ENCODE measurements at places on chromosomes 6 and 20. TPM values are rescaled to one million over a fixed set of nuclear protein-coding genes. Genes with fewer than 3 reads are reported as not detected.

AMD1 gene
- 81.7 TPM for total RNA-seq

PHACTR1 gene
- total RNA-seq = 0.05 TPM

- no peak for DNase-seq
Measured at GRCh38 chr20:37822141-37822601, 80.8 kb upstream of the VSTM2L start.

HLA-DRA gene
- 1.7 TPM for total RNA-seq

DNA sequence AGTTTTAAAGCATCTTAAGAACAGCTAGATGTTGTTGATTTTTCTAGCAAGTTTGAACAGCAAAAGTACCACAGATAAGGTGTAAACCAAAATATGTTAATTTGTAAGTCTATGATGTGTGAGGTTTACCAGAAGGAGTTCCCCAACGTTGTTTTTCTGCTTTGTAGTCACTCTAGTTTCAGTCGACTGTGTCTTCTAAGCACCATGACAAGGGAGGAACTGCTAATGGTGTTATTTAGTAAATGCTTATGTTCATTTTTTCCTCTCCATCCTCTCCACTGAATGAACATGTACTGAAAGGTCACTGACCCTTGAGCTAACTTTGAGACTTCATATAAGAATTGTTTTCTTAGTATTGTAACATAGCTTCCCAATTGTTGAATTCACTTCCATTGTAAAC, 3.0 kb downstream of the ENPP3 start:
- no peak for DNase-seq

Measured in Panc1 (cell line).